Thyroid gland (tissue), 4 donors: ENCODE measurements at places on chromosomes 5 and 9. TPM values are rescaled to one million over a fixed set of nuclear protein-coding genes. Genes with fewer than 3 reads are reported as not detected.

- DNase-seq: no peak
Observed at GRCh38 chr5:181105391-181106025, 25.5 kb downstream of the OR2V1 start.

Gene NFIL3
- 13.9 TPM for total RNA-seq

GRCh38 chr9:136713550-136713949, 1.2 kb downstream of the DIPK1B start:
- no peak for DNase-seq

- DNase-seq: no peak
Observed at GRCh38 chr5:134098690-134099089, 15.8 kb upstream of the TCF7 start.

Gene MARCOL
- total RNA-seq: not detected

- no peak for DNase-seq
Observed at GRCh38 chr5:141657404-141657803, 6.2 kb upstream of the FCHSD1 start.

DNA sequence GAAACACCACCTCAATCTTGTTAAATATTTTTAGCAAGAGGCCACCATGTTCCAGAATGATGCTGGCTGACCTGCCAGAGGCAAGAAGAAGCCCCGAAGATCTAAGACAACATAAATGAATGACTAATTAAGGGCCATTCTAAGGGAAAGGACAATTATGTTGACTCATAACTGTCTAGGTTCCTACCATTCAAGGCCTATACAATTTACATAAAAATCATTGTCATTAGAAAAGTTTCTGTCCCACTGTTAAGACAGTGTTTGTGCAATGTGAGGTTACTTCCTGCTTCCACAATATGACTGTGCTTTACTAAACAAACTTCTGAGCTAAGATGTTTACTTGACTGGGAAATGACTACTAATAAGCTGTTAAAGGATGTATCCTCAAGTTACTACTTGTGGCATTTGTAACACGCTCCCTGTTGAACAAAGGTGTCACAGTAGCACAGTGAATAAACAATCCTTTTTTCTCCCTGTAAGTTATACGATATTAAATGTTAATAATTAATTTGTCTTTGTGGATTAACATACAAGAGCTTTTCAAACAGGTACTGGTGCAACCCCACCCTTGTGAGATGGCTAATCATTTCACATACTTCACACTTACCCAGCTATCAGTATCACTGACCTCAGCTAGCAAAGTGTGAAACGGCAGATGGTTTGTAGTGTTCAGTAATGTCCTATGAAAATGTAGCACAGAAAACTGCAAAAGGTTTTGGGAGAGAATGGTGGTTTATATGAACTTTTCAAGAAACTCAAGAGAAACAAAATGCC, 195.8 kb downstream of the EFNA5 start:
- DNase-seq: no peak

DNA sequence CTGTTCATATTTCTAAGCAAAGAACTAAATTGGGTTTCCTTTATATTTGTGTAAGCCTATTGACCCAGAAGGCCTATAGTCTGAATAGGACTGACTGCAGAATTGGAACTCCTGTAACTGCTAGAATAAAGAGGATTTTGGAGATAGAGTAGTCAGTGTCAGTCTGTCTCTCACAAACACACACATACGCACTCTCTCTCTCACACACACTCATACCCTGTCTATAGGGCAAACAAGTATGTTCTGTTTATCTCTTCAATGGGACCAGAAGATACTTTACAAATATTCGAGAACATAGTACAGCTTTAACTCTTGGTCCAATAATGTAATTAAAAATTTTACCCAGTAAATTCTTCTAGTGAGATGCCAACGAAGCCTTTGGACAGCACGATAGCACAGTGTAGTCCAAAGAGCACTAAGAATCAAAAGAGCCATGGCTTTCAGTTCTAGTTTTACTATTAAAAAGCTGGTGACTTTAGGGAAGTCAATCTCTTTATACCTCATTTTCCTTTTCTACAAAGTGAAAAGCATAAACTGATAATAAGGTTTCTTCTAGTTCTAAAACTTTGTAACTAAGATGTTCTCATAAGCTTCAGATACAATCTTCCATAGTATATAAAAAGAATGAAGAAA, 19.3 kb downstream of the ABHD17B start:
- no peak for DNase-seq

DNA sequence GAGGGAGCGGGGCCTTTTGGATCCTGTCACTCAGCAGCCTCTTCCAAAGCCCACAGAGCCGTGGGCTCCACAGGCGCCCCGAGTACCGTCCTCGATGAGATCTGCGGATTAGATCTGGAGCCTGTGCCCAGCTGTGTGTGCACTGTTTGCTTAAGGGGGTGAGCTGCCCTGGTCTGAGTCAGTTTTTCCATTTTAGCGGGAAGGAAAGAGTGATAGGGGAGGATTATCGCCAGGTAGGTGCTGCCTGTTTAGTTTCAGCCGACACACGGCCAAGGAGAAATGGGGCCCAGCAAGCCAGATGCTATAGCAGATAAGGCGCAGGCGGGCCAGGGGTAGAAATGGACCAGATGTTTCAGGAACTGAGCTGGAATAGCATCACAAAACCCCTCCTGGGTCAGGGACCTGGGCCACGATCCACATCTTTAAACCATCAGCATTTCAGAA, 18.1 kb downstream of the COL5A1 start:
- DNase-seq: no peak

Gene TMC1
- not detected for total RNA-seq

Gene CDC25C
- total RNA-seq: 0.27 TPM
